ENCODE measurements at places on chromosomes 7 and 10.

- DNase-seq, result peak; percentile 38
Measured at GRCh38 chr7:79462390-79462789, 8.9 kb upstream of the MAGI2 start.

GRCh38 chr7:22400936-22401553, 44.1 kb upstream of the RAPGEF5 start:
- no peak for DNase-seq

GRCh38 chr7:147803151-147803550, 787.4 kb upstream of the C7orf33 start:
- no peak for DNase-seq

DNA sequence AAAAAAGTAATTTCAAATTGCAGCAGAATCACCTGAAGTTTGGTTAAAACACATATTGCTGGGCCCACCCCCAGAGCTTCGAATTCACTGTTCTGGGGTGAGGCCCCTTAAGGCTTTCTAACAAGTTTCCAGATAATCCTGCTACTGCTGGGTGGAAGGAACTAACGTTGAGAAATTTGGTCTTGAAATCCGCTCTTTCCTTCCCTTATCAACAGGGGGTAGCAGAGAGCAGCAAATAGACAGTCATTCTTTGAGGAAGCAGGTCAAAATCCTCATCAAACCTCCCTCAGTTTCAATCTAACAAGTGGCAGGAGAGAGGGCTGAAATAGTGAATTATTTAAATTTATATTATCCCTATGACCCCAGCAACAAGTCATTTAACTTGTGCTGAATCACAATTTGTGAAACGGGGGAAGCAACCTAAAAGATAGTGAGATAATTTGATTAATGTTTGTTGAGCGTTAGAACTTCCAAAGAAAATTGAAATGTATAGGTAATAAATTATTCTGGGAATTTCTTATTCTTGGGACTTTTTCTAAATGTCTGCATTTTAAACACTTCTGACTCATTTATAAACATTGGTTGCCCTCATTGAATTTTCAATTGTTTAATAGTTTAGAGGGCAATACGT, 21.7 kb upstream of the MALSU1 start:
- peak; percentile 54 for DNase-seq

GRCh38 chr7:261341-262250, 28.4 kb upstream of the FOXL3 start:
- DNase-seq, result no peak

GRCh38 chr7:26388256-26388655, 96.6 kb downstream of the SNX10 start:
- no peak for DNase-seq

DNA sequence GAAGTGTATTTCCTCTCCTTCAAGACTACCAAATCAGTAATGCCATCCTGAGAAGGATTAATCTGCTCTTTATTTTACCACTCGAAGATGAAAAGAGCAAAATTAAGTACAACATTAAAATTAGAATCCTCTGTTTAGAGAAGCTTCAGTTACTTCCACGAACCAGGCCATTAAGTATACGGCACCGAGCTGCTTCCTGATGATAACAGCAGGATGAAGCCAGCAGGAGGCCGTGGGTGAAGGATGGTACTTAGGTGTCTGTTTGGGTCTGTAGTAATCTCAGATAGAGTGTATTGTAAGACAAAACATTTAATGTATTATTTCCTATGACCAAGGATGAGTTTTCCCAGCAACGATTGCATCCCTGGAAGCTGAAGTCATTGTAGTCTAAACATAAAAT, 362.8 kb downstream of the SFMBT2 start:
- no peak for DNase-seq

GRCh38 chr10:114967071-114967470, 29.1 kb downstream of the TRUB1 start:
- no peak for DNase-seq

- DNase-seq, result no peak
Measured at GRCh38 chr7:151057506-151057988, at the start of gene CDK5. Gene CDK5, minus strand, starts transcription at chr7:151057897. Its CDS starts 49 bp downstream, at chr7:151057848.

DNA sequence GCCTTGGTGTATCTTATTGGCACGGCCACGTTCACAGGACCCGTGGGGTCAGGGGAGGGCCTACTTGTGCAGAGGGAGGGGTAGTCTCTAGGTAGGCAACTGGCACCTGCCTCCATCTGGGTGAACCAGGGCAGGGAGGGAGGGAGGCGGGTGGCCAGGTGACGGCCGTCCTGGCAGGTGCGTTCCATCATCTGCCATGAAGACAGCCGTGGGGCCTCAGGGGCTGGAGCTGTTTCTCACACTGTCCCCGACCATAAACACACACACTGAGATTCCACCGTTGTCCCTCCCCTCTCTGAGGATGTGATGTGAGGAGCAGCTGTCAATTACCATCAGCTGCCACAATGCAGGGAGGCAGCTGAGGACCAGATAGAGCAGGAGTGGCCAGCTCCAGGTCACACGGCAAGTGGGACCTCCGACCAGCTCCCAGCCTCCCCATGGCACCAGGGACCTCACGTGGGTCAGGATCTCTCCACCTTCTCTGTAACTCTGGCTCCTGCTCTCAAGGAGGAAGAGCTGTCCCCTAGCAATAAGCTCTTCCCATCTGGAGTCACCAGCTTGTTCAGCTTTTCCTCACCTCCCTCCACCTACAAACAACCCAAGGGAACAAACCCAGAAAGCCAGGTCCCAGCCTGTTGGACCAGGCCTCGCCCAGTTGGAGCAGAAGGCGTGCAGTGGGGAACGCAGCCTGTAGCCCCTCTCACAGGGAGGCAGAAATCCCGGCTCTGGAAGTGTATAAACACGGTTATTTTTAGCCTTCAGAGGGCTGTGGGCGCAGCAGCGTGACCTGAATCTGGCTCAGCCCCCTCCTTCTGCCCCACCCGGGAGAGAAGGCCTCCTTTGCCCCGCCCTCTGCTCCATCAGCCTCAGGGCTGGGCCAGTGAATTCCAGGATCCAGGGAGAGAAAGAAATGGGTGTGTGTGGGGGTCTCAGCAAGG, 33.1 kb downstream of the ZMIZ1 start:
- DNase-seq, result peak; percentile 87

- peak; percentile 17 for DNase-seq
Measured at GRCh38 chr7:151818674-151819519, 58.0 kb downstream of the PRKAG2 start.
